ENCODE measurements at places on chromosomes 7 and 10. TPM values are rescaled to one million over a fixed set of nuclear protein-coding genes. Genes with fewer than 3 reads are reported as not detected.

DNA sequence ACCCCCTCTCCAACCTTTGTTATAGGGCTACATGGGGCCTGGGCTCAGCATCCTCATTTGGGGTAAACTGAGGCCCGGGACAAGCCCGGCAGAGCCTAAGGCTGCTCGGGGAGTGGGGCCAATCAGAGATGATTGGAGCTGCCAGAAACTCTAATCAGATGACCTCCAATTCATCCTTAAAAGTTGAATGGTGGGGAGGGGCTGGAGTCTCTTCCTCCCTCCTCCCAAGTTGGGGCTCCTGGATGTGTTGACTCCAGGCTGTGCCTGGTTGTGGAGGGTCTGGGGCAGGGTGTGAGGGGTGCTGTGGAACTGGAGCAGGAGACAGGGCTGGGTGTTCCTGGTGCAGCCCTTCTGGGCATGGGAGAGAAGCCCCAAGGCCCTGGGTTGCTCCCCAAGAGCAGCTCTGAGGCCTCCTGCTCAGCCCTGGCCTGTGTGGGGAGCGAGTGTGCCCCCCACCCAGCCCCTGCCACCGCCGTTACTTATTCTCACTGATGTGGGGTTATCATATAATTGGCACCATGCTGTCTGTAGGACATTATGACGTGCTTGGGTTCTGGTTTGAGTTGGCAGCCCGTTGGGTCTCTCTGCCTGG, 2.2 kb downstream of the BHLHA15 start:
- DNase-seq, result no peak

- peak; percentile 100 for DNase-seq
Measured at GRCh38 chr10:35789996-35790395, 147.9 kb upstream of the FZD8 start.

The KEL gene
- total RNA-seq, result not detected

GRCh38 chr7:1532456-1533254, 2.2 kb downstream of the MAFK start:
- peak; percentile 97 for DNase-seq

The ZNF365 gene
- total RNA-seq, result 20.2 TPM

DNA sequence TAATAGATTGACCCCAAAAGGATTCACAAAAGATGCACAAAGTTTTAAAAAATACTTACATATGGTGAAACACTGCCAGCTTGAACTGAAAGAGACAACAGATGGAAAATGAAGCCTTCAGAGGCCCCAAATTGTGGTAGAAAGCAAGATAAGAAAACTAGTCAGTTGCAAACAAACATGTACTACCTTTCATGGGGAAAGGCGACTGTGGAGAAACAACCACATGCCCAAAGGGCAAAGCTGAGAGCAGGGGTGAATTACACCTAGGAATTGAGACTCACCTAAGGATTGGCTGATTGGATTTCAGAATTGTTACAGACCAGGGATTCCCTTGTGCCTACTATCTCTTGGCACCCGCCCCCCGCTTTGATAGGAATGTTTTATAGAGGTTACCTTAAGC, 13.1 kb downstream of the EPC1 start:
- DNase-seq, result no peak

DNA sequence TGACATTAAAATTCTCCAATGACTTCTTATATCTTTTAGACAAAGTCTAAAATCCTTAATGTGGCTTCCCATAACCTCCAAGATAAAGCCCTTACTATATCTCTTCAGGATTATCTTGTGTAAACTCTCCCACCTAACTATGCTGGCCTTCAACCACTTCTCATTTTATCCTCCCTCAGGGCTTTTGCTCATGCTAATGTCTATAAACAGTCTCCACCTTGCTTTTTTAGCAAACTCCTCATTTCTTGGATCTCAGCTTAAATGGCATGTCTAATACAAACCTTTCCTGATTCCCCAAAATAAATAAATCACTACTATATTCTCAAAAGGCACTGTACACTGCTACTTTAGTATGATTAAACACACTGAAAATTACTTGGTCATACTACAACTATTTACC, 181.2 kb downstream of the LRRN3 start:
- no peak for DNase-seq

DNA sequence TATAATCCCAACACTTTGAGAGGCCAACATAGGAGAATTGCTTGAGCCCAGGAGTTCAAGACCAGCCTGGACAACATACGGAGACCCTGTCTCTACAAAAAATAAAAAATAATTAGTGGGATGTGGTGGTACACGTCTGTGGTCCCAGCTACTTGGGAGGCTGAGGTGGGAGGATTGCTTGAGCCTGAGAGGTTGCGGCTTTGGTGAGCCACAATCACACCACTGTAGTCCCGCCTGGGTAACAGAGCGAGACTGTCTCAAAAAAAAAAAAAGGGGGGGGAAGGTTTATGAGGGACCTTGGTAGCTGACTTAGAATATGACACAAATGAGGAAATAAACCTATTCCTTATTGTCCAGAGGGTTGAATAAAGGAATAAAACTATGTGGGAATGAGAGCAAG, 30.8 kb downstream of the SCD start:
- DNase-seq, result no peak

DNA sequence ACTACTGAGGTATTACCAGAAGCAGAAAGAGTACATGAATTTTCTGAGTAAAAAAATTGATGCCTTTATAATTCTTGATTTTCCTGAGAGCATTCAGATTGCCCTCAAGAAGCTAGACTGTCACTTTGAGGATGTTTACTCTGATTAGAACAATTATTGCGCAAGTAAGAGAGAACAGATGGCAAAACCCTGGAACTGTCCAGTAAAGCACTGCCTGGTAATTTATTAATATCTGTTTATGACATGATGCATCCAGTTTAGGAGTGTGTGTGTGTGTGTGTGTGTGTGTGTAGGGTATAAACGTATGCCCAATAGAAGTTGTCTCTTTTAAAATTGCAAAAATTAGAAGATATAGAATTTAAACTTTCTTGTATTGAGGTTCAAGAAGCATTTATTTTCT, 379.7 kb downstream of the PHTF2 start:
- DNase-seq, result no peak

- DNase-seq, result no peak
Measured at GRCh38 chr10:126242397-126243260, 145.6 kb downstream of the ADAM12 start.

DNA sequence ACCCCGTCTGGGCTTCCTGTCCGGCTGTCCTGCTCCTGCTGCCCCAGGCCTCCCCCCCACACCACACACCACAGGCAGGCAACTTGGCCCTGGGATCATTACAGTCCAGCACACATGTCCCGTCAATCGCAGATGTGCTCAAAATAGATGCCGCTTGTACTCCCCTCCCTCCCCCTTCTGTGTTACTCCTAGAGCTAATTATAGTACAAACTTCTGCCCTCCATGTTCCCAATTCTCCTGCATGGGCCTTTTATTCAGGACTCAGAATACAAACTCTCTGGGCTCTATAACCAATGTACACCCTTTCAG, at the start of gene SYNPO2L:
Gene SYNPO2L (minus strand): TSS at position 40 of the 309 bp plus-strand sequence. CDS start 107 bp downstream, outside the sequence.
- DNase-seq, result no peak

The LRRD1 gene
- not detected for total RNA-seq

GRCh38 chr10:200405-200804, 65.2 kb downstream of the ZMYND11 start:
- no peak for DNase-seq
